ENCODE measurements at places on chromosomes 3 and 15.

DNA sequence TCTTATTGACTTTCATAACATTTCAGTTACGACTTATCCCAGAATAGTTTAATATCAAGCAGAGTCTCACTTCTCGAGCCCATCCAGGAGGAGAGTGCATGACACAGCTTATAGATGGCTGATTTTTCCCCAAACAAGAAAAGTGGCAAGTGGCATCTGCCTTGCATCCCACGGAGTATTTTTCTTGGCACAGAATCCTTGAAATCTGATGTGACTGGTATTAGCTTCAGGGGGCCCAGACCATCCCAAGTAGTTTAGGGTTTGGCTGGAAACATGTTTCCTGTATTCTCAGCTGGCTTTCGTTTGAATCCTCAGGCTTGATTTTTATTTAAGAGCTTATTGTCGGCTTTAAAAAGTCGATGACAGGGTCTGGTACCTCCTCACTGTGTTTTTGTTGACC, 20.7 kb upstream of the FBXL22 start:
- no peak for DNase-seq

DNA sequence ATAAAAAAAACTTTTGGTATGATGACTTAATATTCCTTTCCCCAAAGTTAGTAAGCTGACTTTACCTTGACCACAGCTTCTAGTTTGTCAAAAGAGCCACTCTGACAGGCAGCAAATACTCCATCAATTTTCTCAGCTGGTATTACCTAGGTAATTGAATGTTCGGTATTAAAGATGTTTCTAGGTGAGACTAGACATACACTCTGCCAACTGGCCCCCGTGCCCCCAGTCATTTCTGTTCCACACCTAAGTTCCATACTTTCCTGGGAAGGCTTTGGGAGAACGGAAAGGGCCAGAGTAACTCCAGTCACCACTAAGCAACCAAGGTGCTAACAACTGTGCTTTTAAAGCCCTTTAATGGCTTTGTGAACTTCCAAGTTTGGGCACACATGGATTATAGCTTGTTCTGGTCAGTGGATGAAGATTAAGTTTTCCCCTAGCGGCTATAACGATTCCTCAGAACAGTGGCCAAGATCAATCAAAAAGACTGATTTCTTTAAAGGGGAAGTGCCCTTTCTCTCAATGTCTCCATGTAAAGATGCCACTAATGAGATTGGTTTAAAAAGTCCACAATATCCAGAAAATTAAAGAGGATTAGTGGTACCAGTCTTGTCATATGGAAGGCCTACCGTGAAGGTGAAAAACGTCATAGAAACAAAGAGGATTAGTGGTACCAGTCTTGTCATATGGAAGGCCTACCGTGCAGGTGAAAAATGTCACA, 7.0 kb downstream of the EIF4A2 start:
- DNase-seq = no peak

GRCh38 chr3:107217172-107217571, 160.1 kb upstream of the CCDC54 start:
- DNase-seq = no peak

DNA sequence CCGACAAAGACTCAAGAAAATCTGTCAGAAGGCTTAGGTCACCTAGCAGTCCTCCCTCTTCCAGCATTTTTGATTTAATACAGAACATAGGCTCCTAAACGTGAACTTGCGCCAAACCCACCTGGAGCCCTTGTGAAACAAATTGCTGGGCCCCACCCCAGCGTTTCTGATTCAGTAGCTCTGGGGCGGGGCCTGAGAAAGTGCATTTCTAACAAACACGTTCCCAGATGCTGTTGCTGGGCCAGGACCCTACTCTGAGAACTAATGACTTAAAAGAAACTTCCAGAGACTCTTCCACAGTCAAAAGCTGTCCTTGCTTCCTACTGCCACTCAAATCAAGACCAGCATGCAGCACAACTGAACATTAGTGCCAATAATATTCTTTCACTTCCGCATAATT, 198.1 kb downstream of the PDZRN3 start:
- DNase-seq = no peak

- no peak for DNase-seq
These were observed 12.5 kb upstream of the RARRES1 start for GRCh38 chr3:158744567-158745288.

- peak; percentile 6 for DNase-seq
These were observed 137.1 kb downstream of the P3H2 start for GRCh38 chr3:189983612-189984011.

DNA sequence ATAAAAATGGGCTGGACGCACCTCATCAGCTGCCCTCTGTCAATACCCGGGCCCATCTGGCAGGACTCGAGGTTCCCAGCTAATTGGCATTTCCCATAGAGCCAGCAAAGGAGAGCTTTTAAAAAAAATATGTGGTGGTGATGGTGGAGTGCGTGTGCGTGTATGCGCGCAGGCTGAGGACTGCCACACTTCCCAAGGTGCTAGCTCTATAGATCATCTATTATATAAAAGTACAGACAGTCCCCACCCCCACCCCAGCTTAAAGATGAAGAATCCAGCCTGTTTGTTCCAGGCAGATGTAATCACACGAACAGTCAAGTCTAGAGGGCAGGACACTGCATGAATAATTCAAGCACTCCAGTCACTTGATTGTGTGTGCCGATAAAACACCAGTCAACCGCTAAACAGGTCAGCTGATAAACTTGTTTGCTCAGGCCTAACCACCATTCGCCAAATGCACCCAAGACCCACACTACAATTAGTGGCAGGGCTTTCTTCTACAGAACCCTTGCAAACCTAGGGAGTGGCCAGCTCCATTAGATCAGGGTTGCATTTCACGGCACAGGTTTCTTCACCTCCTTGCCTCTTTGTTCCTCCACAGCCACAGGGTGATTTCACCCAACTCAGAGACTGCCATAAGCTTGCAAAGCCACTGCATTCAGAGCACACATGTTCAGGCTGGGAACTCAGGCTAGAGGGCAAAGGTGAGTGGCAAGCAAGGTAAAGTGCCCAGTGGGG, 5.8 kb downstream of the TLE3 start:
- DNase-seq = peak; percentile 95

DNA sequence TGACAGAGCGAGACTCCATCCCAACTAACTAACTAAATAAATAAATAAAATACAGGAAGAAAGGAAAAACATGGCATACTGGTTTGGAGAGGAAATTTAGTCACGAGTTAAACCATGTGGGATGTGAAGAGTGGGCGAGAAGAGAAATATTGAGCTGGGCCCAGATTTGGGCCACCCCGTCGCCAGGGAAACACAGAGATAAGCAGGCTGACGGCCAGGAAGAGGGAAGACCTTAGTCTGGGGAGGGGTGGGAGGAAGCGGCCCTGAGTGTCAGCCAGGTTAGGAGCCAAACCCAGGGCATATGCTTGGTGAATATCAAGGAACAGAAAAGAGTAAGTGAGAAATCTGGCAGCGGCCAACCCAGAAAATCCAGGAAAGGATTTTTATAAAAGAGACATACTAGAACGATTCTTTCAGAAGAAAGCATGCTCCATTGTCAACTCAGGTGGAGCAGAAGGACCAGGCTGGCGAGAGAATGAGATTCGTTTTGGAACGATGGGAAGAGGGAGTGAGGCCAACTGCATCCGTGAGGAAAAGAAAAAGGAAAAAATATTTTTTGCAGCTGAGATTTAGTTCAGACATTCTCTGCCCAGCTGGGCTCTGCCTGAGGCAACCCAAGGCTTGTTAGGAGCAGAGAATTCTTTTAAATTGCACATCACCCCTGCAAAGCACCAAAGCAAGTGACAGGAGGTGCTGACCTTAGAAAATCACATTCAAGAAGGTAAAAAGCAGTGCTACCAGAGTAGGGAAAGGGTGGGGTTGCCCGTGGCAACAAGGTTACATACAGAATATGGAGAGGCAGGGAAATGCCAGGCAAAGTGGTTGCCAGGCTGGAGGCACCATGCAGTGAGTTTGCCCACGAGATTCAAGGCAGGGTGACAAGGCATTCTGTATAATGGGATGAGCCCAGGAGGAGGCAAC, 59.3 kb upstream of the RAD18 start:
- no peak for DNase-seq

- DNase-seq = no peak
These were observed 6.6 kb downstream of the KLF15 start for GRCh38 chr3:126350502-126351085.

DNA sequence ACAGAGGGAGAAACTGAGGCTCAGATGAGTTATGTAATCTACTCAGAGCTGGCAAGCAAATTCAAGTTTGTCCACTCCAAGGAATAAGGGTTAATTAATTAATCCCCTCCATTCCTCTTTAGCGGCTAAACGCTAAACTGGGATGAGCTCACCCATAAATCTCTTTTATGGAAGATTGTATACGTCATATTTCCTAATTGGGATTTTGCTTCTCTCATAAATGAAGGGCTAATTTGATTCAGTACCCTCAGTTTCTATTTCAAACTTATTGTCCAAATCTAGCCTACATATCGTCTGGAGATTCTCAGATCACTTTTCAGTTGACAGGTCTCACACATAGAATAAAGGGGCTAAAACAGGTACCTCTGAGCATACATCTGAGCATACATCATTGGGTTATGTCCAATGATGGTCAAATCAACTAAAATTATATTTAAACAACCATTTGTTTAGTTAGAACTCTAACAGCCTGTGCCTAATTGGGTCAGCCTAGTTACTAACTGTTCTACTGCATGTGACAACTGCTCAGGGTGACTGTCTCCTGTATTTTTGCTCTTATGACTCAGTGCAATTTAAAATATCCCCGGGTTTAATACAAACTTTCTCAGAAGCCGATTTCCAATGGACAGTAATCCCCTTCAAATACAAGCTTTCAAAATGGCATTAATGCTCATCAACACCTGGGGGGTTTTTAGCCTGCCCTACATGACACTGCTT, 57.6 kb upstream of the PLXND1 start:
- DNase-seq = no peak

- DNase-seq = no peak
These were observed 56.1 kb upstream of the PLXNA1 start for GRCh38 chr3:126926684-126927400.

GRCh38 chr3:72078676-72079368, 293.9 kb upstream of the PROK2 start:
- no peak for DNase-seq

- DNase-seq = no peak
These were observed 223.0 kb upstream of the DPH6 start for GRCh38 chr15:35768949-35769348.

- DNase-seq = no peak
These were observed 330.5 kb downstream of the ROBO2 start for GRCh38 chr3:77370413-77370812.

DNA sequence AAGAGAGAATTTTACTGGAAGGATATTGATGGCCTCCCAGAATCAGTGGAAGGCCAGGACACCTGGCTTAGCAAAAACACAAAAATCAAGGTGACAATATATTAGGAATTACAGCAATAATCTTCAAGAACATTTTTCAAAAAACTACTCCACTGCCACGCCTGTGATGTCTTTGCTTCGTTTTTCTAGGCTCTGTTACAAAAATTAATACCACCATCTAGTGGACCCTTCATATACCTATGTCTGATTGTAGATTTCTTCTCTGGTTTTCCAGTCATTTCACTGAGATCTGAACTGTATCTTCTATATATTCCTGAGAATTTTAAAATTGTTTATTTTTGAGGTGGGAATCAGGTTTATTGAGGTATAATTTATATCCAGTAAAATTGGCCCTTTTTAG, 5.6 kb upstream of the SLC33A1 start:
- DNase-seq = peak; percentile 27

DNA sequence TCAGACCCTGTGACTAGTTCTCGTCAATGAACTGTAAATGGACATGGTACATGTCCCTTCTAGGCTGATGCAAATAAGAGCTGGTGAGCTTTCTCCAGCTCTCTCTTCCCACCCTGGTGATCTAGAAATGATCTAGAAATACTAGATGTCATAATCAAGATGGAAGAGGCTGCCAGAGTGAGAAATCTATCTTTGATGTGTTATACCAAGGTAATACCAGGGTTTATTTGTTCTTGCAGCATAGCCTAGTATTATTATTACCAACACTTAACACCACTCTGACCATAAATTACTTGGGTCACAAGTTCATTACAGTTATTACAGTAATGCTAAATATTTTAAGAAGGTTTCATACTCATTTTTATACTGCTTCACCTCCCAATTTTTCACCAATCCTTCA, 138.4 kb upstream of the LMCD1 start:
- no peak for DNase-seq

DNA sequence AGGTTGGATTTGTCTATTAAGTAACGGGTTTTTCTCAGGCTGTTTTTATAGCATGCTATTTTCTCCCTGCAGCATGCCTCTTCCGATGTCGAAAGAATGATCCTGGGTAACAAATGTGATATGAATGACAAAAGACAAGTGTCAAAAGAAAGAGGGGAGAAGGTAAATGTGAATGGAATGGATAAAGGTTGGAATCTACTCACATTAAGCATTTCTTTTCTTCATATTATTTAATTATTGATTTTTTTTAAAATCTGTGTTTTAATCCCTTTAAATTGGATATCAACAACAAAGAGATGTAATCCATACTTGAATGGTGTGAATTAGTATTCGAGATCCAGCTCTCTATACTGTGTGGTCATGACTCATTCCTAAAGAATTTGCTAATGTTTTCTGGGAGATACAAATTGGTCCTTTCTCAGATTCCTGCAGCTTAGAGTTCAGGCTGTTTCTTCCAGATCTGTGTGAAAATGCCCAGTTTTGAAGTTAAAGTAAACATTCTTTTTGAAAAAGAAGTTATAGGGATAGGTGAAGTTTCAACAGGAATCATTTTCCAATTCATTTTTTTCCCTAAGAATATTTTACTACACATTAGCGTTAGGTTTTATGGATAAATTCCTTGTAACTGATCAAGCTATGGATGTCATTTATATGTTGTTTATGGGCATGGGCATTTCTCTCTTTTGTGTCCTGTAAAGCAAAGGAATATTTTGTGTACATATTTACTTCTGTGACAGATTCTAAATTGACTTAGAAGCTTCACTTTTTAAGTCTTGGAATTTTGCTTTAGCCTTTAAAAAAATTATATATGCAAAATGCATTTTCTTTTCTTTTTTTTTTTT, 20.8 kb upstream of the APH1B start:
- no peak for DNase-seq

DNA sequence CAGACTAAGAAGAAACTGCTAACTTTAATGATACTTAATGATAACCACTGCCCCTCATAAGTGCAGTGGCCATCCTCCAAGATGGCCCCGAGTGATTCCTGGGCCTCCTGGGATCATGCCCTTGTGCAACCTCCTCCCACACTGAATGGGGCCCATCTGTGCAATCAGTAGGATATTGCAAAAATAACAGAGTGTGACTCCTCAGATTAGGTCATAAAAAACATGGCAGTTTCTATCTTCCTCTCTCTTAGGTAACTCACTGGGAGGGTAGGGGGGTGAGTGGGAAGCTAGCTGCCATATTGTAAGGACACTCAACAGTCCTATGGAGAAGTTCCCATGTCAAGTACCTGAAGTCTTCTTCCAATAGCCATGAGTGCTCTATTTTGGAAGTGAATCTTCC, 173.0 kb downstream of the SHQ1 start:
- no peak for DNase-seq
